ENCODE measurements at places on chromosomes 2 and 18.

- no peak for DNase-seq
These were observed 83.7 kb upstream of the SLC1A4 start for GRCh38 chr2:64905338-64906024.

DNA sequence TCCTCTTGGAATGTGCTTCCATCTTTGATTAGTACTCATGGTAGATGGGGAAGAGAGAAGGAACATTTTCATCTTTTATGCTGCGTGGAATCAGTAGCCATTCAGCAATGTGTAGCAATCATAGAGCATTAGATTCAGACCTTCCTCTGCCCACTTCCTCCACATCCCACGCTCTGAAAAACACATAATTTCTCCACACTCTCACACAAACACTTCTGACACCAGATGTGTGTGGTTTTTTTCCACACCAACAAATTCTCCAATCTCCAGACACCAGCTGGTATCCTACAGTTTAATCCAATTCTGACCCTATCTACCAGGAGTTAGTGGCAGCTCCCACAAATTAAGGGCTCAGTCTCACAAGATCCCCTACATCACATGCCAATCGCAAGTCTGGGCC is 103.3 kb downstream of the AOX1 start:
- no peak for DNase-seq

GRCh38 chr2:218326315-218326714 is 30.3 kb upstream of the CATIP start:
- no peak for DNase-seq

DNA sequence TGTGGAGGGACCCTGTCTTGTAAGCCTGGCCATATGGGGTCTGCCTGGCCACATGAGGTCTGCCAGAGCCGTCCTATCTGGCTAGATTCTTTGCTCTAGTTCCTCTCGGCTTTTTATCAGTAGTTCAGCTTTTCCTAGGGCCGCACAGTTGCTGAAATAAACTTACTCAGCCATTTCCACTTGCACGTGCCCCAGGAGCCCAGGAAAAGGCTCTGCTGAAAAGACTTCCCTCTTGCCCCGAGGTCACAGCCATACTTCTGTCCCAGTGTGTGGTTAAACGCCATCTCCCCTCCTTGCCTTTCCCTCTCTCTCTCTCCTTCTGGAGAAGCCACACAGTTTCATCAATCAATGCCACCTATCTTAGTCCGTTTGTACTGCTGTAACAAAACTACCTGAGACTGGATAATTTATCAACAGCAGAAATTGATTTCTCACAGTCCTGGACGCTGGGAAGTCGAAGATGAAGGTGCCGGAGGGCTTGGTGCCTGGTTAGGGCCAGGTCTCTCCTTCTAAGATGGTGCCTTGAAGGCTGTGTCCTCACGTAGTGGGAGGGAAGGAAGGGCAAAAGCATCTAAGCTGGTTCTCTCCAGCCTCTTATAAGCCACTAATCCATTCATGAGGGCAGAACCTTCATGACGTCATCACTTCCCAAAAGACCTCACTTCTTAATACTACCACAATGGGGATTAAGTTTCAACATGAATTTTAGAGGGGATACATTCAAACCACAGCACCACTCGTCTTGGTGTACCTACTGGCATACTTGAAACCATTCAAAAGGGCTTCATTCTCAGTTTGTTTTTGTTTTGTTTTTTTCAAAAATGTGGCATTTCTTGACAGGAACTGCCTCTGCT is 11.2 kb upstream of the GALM start:
- DNase-seq, result peak; percentile 21

DNA sequence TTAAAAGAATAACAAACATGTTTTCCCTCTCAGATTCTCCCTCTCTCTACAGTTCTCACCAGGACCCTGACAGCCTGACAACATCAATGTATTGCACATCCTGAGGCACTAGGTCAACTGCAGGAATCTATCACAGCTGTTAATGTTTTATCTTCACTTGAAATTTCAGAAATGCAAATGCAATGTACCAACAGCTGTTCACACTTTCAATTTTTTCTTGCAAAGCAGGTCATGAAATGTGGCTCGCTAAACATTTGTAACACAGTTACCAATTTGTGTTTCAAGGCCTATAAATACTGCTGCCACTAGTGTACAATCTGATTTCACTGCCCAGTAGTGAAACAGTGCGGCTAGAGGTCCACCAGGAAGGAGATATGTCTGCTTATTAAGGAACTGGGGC is 147.8 kb downstream of the EXOC6B start:
- no peak for DNase-seq

DNA sequence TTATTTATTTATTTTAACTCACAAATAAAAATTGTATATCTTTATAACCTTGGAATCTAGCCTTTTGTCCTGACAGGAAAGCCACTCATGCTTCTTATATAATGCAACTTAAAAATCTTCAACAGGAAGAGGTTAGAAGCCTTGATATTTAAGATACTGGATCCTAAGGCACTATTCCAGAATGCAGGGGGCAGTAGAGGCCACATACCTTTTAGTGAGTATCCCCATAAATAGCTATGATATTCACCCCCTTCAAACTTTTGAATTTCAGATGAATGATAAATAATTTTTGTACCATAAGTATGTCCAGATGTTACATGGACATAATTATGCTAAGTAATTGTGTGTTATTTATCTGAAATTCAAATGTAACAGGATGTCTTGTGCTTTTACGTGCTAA is 592.7 kb upstream of the VRK2 start:
- no peak for DNase-seq

DNA sequence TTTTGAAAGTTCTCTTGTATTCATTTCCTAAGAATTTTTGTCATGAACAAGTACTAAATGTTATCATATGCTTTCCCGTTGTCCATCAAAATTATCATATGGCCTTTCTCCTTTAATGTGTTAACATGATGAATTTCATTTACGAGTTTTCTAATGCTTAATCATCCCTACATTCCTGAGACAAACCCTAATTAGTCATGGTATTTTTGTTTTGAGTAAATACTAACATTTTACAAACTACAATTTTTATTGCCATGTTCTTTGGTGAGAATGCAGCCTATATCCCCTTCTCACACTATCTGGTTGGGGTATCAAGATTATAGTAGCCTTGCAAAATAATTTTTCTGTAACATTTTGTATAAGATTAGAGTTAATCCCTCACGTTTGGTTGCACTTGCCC is 14.5 kb downstream of the SMAD2 start:
- DNase-seq, result no peak

- DNase-seq, result no peak
These were observed 36.8 kb upstream of the EML4 start for GRCh38 chr2:42132191-42132965.

DNA sequence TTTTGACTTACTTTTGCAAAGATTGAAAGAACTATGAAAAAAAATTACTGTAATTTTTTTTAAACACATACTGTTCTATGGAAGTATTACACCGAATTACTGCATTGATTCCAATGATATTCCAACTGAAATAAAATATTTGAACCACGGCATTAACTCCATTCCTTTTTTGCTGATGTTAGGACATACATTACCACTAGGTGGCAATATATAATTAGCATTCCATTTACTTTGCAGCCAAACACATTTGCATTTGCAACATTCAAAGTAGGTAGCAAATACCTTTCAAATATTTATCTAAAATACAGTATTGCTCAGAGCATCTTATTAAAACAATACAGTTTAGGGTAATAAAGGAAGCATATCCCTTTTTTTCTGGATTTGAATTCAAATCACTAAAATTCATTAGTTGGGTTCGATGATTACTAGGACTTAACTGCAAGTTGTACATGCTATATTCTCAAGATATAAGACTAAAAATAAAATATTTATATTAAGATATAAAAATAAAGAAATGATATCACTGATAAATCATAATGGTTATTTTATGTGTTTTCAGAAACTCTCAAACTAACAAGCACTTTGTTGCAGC is 31.3 kb downstream of the LANCL1 start:
- no peak for DNase-seq

DNA sequence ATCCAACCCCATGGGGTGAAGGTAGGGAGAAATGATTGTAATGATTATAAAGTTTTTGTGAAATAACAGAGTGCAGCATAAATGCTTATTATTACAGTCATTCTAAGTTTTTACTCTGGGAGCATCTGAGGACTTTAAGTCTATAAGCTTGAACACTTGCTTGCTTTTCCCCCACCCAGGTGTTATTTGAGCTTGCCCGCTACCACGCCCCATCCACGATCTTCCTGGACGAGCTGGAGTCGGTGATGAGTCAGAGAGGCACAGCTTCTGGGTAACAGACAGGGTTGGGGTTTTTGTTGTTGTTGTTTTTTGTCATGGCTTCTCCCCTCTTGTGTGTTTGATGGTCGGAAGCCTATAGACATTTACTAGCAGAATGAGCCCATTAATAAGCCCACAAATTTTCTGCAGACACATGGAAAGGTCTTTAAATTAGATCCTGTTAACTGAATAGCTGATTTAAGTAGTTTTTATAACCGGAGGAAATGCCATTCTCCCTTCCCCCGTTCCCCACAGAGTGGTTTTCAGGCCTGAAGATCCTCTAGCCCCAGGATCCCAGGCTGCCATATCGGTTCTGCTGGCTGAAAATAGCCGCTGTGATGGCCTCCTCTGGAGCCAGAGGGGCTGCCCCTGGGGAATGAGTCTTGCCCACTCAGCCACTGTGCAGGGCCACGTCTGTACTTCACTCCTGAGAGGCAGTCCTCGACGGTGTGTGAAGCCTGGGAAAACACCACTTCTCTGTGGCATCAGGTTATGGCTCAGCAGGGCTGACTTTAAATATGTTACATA is 39.9 kb upstream of the ELOA2 start:
- DNase-seq, result peak; percentile 17

GRCh38 chr2:70009762-70010575 is 48.5 kb upstream of the ASPRV1 start:
- no peak for DNase-seq

DNA sequence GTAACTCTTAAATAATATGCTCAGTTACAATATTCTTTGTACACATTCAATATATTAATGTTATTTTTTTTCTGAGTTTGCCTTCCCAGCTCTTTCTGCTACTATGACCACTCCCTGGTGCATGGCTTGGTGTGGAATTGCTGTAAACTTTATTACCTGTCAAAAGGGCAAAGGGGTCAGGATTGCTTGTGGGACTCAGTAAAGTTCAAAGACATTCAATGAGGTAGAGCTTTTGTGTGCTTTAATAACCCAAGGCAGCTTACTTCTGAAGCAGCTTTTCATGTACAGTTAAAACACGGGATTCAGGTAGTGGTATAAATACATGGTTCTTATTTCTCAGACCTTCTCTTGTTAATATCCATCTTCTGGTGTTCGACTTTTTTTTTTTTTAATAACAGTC is 132.8 kb downstream of the MEIS1 start:
- DNase-seq, result no peak

- DNase-seq, result no peak
These were observed 33.4 kb upstream of the HPCAL1 start for GRCh38 chr2:10269291-10269690.

GRCh38 chr2:232323328-232323650 is 55.3 kb upstream of the ALPP start:
- no peak for DNase-seq

DNA sequence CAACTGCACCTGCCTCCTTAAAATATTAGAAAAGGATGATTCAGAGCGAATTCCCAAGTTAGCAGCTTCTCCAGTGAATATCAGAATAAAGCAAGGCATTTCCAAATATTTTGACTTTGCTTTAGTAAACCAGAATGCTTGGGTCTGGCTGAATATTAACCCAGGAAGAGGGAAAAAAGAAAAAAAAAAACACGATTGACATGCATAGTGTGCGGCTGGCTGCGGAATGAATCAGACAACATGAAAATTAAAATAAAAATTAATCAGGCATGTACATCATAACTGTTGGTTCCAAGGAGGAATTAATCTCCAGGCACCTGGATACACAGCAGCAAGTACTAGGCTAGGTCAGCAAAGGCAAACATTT is 105.8 kb upstream of the NCKAP5 start:
- no peak for DNase-seq

- DNase-seq, result no peak
These were observed 1109.7 kb downstream of the LRP1B start for GRCh38 chr2:141021109-141021508.

DNA sequence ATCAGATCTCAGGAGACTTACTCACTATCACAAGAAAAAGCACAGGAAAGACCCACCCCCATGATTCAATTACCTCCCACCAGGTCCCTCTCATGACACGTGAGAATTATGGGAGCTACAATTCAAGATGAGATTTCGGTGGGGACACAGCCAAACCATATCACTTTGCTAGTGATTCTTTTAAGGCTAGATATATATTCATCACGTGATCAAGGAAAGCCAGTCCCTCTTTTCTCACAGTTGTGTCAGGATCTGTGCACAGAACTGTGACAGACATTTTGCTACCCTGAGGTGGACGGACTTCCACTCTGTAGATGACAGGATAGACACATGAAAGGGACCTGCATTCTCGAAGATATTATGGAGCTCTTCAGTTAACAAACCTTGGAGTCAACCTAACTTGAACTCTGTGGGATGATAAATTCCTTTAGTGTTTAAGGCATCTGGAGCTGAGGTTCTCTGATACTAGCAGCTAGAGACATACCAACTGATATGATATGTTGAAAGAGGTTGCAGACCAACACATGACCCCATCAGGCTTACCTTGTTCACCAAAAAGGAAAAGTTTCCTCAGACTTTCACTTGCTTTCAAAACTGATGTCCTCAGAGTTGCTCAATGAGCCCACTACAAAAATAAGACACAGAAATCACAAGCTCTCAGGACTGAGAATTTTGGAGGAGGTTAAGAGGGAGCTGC is 66.3 kb upstream of the SCG2 start:
- no peak for DNase-seq

DNA sequence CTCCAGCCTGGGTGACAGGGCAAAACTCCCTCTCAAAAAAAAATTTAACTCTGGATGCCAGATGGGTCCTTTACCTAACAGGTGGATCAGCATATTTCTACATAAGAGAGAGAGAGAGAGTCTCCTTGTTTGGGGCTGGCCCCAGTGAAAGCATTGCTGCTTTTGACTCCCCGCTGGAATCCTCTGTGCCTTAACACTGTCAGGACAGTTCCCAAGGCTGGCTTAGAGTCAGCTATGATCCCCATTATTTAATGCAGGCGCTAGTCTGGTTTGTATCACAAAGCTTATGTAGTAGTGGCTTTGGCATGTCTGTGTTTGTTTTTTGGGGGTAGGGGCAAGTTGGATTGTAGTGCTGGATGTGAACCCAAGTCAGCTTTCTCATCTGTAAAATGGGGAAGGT is 9.4 kb downstream of the INPP4A start:
- DNase-seq, result no peak

- DNase-seq, result no peak
These were observed 4.3 kb upstream of the INO80C start for GRCh38 chr18:35502052-35502451.

- no peak for DNase-seq
These were observed 173.0 kb downstream of the BCL11A start for GRCh38 chr2:60380411-60380810.

- DNase-seq, result no peak
These were observed 176.6 kb upstream of the CREB1 start for GRCh38 chr2:207352978-207353671.

Measured in right hindlimb (tissue), 1 donor.